Left lung (tissue), 14 donors: ENCODE measurements at places on chromosomes 12 and 14. TPM values are rescaled to one million over a fixed set of nuclear protein-coding genes. Genes with fewer than 3 reads are reported as not detected.

Gene KERA
- total RNA-seq = 0.26 TPM

Gene SIX6
- total RNA-seq = not detected

Gene HOXC6
- 0.93 TPM for total RNA-seq

Gene ABHD12B
- total RNA-seq = not detected

Gene ACRBP
- 6.3 TPM for total RNA-seq

GRCh38 chr14:38605193-38606114 is 349.6 kb upstream of the CLEC14A start:
- DNase-seq = no peak

GRCh38 chr12:128018067-128018466 is 248.9 kb upstream of the TMEM132C start:
- no peak for DNase-seq

DNA sequence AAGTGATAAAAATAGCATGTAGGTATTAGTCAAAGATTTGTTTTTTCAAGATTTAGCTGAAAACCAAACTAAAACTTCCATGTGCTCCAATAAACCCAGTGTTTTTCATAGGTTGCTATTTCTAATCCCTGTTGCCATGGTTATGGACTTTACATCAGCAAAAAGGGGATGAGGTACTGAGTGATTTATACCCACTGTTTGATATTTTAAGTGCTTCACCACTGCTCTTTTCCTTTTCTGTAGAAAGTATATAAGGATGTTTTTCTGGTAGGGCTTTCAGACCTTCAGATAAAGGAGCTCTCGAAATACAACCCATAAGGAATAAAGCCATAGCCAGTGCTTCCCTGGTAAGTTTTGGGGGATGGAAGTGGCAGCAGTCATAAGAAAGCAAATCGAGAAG is at the start of gene OTOGL:
Gene OTOGL, plus strand, starts transcription at position 279 of the 400 bp plus-strand sequence. CDS start 109,895 bp downstream, outside the sequence.
- no peak for DNase-seq

GRCh38 chr12:55682087-55682796 is 25.5 kb downstream of the ITGA7 start:
- DNase-seq = no peak

- DNase-seq = no peak
These were observed 1.5 kb downstream of the CAND1 start for GRCh38 chr12:67270622-67271021.

GRCh38 chr14:98951521-98952152 is 320.4 kb downstream of the BCL11B start:
- no peak for DNase-seq

GRCh38 chr12:101172316-101172715 is 37.7 kb downstream of the SLC5A8 start:
- no peak for DNase-seq
